ENCODE measurements at places on chromosomes 12 and 14. TPM values are rescaled to one million over a fixed set of nuclear protein-coding genes. Genes with fewer than 3 reads are reported as not detected.

PELI2 gene
- 20.3 TPM for total RNA-seq

FERMT2 gene
- 158 TPM for total RNA-seq

KRT72 gene
- total RNA-seq, result 0.10 TPM

POLE2 gene
- 10.6 TPM for total RNA-seq

CLECL1 gene
- 0.28 TPM for total RNA-seq

Measured in spinal cord (tissue), 10 donors.